ENCODE measurements at places on chromosomes 1 and 21.
A peak's percentile ranks its signal among the peaks of the same experiment; 100 is the strongest.

GRCh38 chr1:204411451-204412204 is at the start of gene PPP1R15B:
Gene PPP1R15B, minus strand, starts transcription at chr1:204411817. Its CDS starts 406 bp downstream, at chr1:204411411.
- DNase-seq = peak; percentile 98

- no peak for DNase-seq
Observed at GRCh38 chr1:169160845-169161495, 54.5 kb downstream of the ATP1B1 start.

GRCh38 chr1:236623371-236624166 is 19.3 kb upstream of the HEATR1 start:
- DNase-seq = peak; percentile 57

GRCh38 chr1:110591956-110592355 is 14.2 kb downstream of the KCNA2 start:
- no peak for DNase-seq

- DNase-seq = no peak
Observed at GRCh38 chr1:43614211-43614610, 35.7 kb upstream of the KDM4A start.

DNA sequence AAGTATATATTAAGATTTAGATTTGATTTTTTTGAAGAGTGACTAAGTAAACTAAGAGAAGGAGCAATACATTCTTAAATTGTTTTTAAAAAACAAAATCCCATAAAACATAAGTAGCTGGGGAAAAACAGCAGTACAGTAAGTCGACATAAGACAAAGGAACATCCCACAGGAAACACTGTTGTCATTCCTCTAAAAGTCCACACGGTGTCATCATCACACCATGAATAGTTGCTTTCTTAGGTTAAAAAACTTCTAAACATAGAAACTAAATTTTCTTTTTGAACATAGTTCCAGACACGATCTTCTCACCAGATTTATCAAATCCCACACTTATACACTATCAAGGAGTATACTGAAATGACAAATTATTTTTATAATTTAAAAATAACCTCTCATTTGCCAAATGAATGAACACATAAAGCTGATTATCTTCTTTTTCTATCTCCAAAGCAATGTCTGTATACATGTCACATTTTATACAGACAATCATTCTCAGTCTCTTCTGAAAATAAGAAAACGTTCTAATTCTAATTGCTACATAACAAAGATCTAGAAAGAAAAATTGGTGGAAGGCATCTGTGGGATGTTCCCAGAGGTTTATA is 15.8 kb downstream of the ODF2L start:
- DNase-seq = peak; percentile 37

GRCh38 chr1:241701483-241702295 is 49.6 kb downstream of the WDR64 start:
- no peak for DNase-seq

DNA sequence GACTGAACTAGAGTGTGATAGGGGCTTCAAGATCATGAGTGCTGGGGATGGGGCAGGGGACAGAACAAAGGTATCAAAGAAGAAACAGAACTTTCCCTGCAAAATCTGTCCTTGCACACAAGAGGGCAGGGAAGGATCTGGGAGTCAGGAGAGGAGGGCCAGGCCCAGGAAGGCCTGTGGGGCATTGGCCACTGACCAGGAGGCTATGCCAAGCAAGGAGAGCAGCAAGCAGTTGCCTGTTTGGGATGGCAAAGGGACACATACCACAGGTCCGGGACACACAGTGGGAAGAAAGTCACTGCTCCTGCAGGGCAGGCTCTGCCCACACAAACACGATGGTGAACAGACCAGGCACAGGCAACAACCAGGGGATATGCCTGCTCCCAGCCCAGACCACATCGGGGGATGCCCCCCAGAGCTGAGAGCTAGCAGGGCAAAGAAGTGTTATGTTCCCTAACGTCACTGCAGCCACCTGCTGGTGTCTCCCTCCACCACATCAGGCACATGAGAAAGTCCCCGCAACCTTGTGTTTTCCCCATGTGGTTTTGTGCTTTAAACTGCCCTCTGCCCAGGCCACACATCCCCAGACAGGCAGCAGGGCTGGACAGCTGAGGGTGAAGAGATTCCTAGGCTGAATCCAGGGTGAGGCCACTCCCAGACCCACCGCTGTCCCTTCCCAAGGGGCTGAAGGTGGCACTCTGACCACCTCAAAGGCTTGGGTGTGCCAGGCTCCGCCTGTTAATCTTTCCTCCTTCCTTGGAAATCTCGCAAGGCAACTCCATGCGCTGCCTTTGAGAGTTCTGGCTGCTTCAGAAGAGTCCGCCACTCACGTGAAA is 53.6 kb downstream of the KIF21B start:
- no peak for DNase-seq

DNA sequence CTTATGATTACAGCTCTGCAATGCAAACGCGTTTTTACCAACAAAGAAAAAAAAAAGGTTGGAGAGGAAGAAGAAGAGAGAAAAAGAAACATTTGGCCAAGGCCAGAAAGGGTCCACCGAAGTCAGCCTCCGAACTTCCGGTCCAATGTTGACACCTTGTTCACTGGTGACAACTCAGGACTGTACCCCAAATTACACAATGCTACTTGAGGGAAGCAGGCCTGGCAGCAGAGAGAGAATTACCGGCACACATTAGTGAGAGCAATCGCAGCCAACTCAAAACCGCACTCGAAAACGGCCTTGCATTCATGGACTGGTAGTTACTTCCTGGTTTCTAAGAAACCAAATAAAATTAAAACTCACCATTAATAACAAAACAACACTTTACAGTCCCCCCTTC is 652.5 kb downstream of the KIF26B start:
- no peak for DNase-seq

GRCh38 chr21:40014394-40014793 is 147.2 kb downstream of the PCP4 start:
- no peak for DNase-seq

GRCh38 chr1:41498804-41499203 is 14.3 kb upstream of the EDN2 start:
- no peak for DNase-seq

GRCh38 chr1:20178634-20179370 is 7.1 kb upstream of the UBXN10 start:
- DNase-seq = no peak

GRCh38 chr1:18849261-18849711 is 10.2 kb downstream of the TAS1R2 start:
- DNase-seq = no peak

GRCh38 chr1:58149271-58149812 is 397.2 kb downstream of the OMA1 start:
- DNase-seq = no peak

GRCh38 chr21:42679319-42680057 is 26.1 kb downstream of the PDE9A start:
- DNase-seq = no peak

DNA sequence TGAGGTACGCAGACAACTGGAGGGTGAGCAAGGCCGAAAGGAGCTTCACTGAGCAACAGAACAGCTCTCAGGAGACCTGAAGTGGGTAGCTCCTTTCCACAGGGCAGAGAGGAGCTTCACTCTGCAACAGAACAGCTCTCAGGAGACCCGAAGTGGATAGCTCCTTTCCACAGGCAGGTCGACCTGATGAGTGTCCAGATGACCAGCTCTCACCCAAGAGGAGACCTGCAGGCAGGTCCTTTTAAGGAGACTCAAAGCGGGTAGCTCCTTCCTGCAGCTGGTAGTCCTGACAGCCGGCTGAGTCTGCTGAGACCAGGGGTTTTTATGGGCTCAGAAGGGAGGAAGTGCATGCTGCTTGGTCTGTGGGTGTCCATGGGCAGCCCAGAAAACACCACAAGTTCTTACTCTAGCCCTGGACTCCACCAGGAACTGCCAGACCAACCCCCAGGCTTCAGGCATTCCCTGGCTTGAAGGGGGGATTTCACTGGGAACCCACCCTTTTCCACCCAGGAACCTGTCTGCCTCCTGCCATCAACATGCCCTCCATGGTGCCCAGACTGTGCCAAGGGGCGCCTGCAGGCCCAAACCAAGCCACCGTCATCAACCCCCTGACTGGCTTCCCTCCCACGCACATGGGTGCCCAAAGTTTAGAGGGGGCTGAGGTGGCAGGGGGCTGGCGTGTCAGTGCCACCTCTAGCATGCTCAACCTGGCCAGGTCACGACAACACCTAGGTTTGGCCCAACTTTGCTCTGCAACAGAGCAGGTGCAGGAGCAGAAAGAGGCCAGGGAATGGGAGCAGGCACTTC is 43.6 kb downstream of the ZBTB8OS start:
- DNase-seq = no peak

- DNase-seq = no peak
Observed at GRCh38 chr1:198447468-198447867, 93.0 kb downstream of the ATP6V1G3 start.

- no peak for DNase-seq
Observed at GRCh38 chr1:216827251-216827650, 104.0 kb upstream of the ESRRG start.

DNA sequence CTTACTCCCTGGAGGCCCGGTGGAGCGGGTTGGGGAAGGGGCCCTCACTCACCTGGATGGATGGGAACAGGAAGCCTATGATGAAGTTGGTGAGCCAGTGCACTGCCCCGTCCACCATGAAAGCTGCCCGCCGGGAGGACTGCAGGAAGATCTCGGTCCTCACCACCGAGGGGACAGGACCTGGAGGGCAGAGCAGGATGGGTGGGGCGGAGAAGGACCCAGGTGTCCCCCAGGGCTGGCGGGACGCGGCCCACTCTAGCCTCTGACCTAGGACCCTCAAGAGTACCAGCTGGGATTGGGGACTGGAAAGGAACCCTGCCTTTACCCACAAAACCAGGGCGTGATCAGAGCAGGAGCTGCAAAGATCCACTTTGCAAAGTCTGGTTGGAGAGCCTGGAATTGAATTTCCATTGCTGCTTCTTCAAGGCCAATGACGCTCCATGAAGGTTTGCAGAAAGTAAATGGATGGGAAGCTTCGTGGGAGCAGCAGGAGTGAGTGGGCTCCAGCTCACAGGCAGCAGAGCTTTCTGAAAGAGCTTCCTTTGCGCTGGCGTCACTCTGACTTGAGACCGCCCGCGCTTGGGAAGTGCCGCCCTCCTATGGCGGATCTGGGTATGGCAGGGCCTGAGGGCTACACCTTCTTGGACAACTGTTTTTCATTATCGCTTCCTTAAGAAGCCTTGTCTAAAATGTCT is 21.4 kb downstream of the SLC2A7 start:
- peak; percentile 82 for DNase-seq

GRCh38 chr1:185853739-185854138 is 119.5 kb downstream of the HMCN1 start:
- DNase-seq = peak; percentile 63

GRCh38 chr1:33267468-33268205 is 11.3 kb downstream of the ZNF362 start:
- DNase-seq = no peak

DNA sequence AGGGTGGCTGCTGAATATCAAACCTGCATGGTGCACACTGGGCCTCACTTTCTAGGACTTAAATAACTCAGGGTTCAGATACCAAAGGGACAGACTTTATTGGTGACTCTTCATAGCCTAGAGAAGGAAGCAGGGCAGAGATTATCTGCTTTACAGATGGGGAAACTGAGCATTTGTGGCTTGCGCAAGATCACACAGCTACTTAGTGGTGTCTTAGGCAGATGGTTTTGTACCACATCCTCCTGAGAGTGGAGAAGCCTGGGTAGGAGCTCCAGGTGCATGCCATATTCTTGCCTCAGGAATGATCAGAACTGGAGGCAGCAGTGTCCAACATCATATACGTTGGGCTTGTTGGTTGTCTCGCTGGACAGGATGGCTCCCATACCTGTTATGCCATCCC is 6.8 kb upstream of the DPH2 start:
- no peak for DNase-seq

- DNase-seq = no peak
Observed at GRCh38 chr1:20840731-20841130, 53.6 kb upstream of the HP1BP3 start.

- DNase-seq = no peak
Observed at GRCh38 chr1:164561472-164561871, 2.5 kb downstream of the PBX1 start.

- no peak for DNase-seq
Observed at GRCh38 chr1:2043886-2044285, 6.3 kb upstream of the PRKCZ start.

DNA sequence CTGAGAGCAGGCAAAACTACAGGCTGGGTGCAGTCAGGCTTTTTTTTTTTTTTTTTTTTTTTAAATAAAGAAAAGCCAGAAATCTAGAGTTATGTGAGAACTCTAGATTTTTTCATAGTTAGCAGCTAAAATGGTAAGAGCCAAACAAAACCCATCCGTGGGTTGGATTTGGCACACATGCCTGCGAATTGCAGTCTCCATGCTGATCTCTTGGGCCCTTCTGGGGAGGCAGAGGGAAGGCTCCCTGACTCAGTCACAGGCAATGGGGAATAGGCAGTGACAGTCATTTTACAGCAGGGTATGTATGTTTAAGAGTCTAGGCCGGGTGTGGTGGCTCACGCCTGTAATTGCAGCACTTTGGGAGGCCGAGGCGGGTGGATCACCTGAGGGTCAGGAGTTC is 2.6 kb downstream of the TXLNA start:
- no peak for DNase-seq

- peak; percentile 42 for DNase-seq
Observed at GRCh38 chr1:238960071-238960470, 426.3 kb upstream of the CHRM3 start.

GRCh38 chr1:166972193-166972592 is 3.1 kb downstream of the ILDR2 start:
- no peak for DNase-seq

GRCh38 chr21:45461369-45461750 is 56.4 kb downstream of the COL18A1 start:
- no peak for DNase-seq

DNA sequence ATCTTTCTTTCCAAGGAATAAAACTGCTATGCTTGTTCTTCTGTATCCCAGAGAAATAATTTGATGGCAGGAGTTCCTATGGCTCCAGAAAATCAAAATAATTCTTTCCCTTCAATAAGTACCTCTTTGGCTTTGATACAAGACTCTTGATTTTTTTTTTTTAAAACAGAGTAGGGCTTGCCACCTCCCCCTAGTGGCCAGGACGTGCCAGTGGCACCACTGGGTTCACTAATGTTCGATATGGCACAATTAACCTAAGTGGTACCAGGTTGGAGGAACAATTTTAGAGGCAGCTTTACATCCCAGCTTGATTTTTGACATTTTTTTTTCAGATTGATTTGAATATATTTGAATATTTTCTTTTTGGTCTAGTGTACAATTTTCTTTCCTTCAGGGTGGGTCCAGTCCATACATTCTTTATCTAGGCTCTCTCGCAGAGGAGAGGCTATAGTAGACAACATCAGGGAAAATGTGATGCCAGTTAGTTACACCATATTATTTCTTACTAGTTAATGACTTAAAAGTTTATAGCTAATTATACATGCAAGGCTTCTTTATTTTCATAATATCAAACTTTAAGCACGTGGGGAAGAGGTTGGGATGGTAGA is 330.9 kb downstream of the S1PR1 start:
- peak; percentile 11 for DNase-seq

GRCh38 chr1:246798606-246799496 is 74.6 kb downstream of the SCCPDH start:
- no peak for DNase-seq

- DNase-seq = no peak
Observed at GRCh38 chr1:20086800-20087199, 16.8 kb downstream of the PLA2G5 start.

GRCh38 chr1:113857776-113858175 is 13.7 kb downstream of the PTPN22 start:
- no peak for DNase-seq

Measured in brain microvascular endothelial cell (primary cell).